ENCODE measurements at places on chromosomes 4 and X.

DNA sequence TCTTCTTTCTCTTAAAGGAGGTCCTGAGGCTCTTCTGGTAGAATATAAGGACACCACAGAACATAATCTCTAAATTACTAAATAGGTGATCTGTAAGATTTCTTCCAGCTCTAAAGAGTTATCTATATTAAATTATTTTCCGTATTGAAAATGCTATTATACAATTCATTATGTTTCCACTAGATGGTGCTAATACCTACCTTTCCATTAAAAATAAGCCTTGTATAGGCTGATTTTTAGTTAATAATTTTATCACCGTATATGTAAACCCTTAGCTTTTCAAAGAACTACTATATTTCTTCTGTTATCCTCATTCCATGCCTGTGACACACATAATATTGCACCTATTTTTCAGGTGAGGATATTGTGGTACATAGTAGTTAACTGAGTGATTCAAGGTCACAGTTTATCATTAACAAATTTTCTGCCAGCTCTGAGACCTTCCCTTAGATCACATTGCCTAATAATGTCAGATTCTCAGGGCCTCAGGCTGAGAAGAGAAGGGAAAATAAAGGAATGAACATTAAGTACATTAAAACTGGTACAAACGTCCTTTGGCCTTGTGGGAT lies 138.8 kb downstream of the TEX11 start:
- DNase-seq = no peak

DNA sequence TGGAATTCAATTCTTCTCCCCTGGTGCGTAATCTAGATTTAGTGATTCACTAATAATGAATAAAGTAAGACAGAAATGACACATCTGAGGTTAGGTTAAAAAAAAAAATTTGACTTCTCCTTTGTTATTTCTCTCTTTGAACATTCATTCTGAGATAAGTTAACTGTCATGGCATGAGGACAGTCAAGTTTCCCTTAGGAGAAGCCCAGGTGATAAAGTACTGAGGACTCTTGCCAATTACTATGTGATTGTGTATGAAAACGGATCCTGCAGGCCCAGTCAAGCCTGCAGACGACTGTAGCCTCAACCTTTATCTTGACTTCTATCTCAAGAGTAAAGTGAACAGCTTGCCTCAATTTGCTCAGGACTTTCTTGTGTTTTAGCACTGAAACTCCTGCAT lies 293.2 kb downstream of the PRR32 start:
- DNase-seq = no peak

GRCh38 chrX:95505721-95506120 lies 1178.9 kb upstream of the DIAPH2 start:
- DNase-seq = no peak

- no peak for DNase-seq
Measured at GRCh38 chrX:49934148-49934547, 11.8 kb downstream of the CLCN5 start.

DNA sequence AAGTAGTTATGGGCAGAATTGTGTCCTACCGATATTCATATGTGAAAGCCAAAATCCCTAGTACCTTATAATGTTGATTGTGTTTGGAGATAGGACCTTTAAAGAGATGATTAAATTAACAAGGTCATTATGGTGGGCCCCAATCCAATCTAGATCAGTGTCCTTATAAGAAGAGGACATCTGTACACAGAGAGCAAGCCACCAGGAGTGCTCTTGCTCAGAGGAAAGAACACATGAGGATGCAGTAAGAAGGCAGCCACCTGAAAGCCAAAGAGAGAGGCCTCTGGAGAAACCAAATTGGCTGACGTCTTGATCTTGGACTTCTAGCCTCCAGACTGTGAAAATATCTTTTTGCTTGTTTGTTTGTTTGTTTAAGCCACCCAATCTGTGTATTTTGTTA lies 1290.8 kb upstream of the PABPC4L start:
- no peak for DNase-seq

DNA sequence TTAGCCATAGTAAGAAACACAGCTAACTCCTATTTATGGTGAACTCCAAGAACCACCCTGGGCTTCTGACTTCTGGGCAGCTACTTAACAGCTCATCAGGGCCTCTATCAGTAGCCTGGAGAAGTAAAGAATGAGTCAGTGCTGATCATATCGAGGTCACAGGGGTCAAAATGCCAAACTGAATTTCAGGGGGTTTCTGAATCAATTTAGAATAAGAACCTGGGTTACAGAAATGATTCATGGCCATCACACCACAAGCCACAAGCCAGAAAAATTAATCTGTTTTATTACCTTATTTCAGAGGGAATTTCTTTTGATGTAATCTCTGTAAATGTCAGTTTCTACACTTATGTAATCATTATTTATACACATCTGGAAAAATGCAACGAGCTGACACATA lies 64.4 kb downstream of the CHST7 start:
- DNase-seq = no peak

DNA sequence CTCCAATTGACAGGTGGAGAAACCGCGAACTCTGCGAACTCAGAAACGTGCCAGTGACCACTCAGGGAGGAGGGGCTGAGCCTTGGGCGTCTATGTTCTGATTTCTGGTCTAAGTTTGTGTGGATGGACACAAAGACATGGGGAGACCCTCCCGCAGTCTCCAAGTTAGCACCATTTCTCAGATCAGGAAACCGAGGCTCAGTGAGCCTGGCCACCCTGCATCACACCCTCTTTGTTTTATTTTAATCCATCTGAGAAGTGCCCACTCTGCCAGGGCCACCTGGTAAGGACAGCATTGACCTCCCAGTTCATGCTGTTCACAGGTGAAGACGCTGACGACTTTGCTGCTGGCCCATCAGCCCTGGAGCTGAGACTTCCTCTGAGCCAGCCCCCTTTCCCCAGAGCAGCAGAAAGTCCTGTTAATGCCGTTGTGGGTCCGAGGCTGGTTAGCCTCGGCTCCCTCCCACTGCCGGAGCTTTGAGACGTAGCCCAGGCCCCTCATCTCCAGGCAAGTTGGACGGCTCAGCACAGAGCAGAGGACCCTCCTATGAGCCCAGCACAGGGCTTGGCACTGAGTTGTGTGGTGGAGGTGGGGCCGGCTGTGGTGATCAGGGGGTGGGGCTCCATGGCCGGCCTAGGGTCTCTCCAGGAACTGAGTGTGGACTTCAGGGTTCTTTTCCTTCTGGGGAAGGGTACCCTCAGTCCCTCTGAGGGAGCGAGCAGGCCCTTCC lies 43.7 kb downstream of the PSAPL1 start:
- no peak for DNase-seq

GRCh38 chr4:6180841-6181631 lies 19.3 kb downstream of the JAKMIP1 start:
- DNase-seq = peak; percentile 13

GRCh38 chrX:140744085-140744484 lies 34.5 kb downstream of the LINC00632 start:
- no peak for DNase-seq

GRCh38 chrX:72205706-72206105 lies 24.1 kb downstream of the PIN4 start:
- no peak for DNase-seq

DNA sequence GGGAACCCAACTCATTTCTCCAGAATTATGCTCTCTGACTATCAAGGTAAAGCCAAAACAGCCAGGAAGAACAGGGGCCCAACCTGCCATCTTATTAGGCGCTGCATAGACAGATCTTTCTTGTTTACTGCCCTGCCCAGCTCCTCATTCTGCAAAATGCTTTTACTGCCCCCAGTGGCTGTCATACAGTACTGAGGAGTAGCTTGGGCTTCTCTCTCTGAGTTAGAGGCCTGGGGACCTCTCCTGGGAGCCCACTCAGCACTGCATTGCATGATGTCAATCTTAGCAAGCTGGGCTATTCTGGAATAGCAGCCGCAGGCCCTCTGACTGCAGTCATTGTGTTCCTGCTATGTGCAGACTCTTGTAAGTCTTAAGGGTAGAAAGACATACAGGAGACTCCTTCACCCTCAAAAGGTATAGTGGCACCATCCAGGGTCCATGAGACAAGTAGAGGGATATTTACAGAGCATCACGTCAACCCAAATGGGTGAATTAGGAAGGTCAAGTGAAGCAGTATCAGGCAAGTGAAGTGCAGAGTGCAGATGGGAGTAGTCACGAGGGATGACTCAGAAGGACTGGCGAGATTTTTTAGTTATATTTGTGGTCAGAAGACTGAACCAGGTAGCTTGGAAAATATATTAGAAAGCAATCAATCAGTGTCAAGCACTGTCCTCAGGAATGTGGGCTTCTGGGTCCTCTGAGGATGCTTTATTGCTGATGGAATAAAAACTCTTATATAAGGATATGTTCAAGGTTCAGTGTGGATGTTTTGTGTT lies 294.1 kb upstream of the SFRP2 start:
- DNase-seq = no peak

DNA sequence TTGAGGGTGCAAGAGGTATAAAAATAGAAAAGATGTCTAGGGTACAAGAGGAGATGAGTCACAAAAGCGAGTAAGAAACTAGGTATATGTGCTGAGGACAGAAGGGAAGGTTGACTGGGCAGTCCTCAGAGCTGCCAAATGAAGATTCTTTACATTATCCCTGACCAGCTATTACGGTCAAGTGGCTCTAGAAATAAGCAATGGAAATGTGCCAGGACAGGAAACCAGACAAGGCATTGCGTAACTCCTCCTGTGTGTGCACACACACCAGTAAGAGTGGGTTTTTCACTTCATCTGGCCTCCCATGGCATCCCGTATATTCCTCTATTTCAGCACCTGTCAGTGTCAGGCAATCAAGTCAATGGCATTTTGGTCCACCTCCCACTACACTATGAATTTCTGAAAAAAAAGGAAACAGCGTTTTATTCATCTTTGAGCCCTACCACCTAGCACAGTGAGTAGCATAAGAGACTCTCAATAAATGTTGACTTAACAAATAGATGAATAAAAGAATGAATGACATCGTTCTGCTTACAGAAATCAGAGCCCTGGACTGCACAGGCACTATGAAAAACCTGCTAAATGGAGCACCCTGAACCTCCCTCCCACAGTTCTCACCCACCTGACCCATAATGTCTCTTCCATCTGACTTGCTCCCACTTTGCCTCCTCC lies 62.6 kb upstream of the KLF3 start:
- DNase-seq = no peak

GRCh38 chr4:4735136-4735750 lies 124.2 kb upstream of the MSX1 start:
- DNase-seq = no peak

DNA sequence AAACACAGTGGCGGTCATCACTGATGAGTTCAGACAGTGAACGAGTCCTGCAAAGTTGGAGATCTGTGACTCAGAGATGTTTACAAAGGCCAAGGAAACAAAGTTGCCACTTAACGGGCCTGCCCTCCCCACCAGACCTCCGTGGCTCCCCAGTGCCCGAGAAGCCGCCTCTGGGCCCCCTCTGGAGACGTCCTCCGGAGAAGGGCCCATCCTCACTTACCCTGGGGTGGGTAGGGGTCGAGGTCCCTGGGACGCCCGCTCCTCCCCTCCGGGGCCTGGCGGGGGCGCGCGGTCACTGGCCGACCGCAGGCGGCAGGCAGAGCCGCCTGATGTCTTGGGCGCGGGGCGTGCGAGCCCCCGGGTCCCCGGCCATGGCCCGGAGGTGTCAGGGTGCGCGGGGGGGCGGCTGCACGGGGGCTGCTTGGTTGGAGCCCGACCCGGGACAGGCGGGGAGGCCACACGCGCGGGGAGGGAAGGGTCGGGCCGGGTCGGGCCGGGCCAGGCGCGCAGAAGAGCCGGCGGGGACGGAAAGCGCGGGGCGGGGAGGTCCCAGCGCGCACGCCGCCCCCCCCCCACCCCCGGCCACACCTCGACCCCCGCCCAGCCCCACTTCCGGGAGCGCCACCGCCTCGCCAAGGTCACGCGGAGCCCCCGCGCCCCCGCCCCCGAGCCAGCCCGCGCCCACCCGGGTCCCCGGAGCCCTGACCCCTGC lies 529 bp downstream of the DHRSX start:
- peak; percentile 26 for DNase-seq

DNA sequence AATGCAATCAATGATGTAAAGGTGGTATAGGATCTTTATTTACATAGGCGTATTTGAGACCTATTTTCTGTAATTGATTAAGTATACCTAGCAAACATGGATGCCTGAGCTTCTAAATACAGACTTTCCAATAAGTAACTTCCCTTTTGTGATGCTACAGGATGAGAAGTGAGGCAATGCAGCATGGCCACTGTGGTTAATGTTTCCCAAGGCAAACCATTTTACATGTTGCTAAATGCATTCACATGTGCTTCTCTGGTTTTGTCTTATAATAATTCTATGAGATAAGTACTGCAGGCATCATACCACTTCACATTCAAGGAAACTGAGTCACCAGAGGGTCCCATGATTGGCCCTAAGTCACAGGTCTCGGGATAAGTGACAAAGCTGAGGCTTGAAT lies 35.7 kb upstream of the NKX3-2 start:
- DNase-seq = no peak

GRCh38 chr4:3607690-3608552 lies 75.7 kb upstream of the LRPAP1 start:
- DNase-seq = no peak

DNA sequence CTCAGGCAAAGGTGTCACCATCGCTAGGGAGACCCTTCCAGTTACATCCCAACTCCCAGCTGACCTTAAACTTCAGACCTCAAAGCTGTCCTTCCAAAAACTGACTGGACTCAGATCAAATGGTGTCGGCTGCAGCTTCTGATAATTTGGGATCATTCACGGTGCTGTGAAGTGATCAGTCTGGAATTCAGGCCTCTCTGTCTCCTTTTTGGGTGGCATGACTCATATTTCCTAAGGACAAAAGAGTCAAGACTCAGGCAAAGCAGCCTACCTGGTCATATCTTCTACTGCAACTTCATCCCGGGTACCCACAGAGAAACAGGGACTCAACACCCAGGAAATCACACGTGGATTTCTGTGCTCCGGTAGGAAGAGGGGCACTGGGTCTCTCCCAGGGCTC lies 87.6 kb downstream of the SORCS2 start:
- no peak for DNase-seq

- DNase-seq = no peak
Measured at GRCh38 chrX:110215411-110215810, 102.5 kb downstream of the AMMECR1 start.

- no peak for DNase-seq
Measured at GRCh38 chr4:8410641-8411271, 29.8 kb downstream of the ACOX3 start.

- no peak for DNase-seq
Measured at GRCh38 chr4:23750125-23750524, 139.7 kb downstream of the PPARGC1A start.

DNA sequence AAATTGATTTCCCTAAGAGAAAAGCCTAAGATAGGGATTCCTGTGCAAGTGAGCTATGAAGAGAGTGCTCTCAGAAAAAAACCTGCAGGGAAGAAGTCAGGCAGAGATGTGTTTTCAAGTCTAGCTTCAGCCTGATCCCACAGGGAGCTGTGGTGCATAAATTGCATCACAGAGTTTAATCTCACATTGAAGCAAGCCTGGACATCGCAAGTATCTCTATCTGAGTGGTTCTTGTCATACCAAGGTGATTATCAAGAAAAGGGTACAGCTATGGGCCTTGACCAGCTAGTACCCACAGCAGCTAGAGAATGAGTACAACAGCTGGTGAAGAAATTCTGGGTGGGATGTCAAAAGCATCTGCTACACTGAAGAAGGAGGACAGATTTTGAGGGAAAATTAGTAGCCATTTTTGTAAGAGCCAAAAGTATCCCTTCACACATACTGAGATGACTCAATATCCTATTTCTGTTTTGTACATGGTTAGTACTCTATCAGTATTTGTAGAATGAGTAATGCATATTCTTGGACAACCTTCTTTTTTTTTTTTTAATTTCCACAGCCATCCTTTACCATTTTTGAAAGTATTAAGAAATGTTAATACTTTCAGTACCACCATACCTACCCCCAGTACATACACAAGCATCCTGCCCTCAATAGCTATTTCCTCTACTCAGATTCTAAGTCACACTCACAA lies 708.9 kb downstream of the IL1RAPL1 start:
- DNase-seq = no peak

- no peak for DNase-seq
Measured at GRCh38 chr4:26176598-26177149, 144.1 kb upstream of the RBPJ start.

All from T-helper 9 cell (primary cell).